NCI-H1930 (cell line): ENCODE measurements at places on chromosomes 4 and X.

DNA sequence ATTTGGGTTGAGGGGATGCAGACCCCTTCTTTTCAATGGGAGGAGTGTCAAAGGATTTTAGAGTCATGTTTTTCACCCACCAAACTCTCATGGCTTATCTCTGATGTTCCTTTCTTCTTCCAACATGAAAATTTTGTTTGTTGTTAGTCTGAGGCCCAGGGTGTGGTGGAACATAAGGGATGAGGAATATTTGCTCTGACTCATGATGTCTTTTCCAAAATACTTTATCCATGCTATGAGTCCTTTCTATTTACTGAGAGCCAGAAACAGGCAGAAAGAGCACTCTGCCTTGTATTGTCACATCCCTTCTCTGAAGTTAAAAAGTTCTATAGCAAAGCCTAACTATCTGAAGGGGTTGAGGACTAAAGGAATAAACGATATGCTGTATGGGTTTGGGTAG lies 61.6 kb upstream of the GYPA start:
- DNase-seq, result no peak

DNA sequence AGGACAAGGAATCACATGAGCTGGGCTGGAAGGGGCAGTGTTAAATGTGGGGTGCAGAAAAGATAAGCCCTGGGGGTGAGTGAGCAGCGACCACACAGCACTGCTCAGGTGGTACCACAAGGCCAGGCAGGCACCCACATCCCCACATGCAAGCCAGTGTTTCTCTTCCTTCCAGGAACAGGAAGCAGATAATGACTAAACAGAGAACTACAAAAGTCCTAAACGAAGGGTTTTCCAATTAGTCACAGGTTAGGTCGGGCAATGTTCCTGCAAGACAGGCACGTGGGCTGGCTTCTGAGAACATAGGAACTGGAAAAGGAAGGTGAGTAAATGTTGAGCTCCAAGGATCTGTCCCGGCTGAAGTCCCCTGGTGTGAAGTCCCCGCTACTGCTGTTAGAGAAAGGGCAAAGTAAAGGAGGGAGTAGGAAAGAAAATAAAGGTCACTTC lies 19.5 kb downstream of the RELL1 start:
- DNase-seq, result no peak

DNA sequence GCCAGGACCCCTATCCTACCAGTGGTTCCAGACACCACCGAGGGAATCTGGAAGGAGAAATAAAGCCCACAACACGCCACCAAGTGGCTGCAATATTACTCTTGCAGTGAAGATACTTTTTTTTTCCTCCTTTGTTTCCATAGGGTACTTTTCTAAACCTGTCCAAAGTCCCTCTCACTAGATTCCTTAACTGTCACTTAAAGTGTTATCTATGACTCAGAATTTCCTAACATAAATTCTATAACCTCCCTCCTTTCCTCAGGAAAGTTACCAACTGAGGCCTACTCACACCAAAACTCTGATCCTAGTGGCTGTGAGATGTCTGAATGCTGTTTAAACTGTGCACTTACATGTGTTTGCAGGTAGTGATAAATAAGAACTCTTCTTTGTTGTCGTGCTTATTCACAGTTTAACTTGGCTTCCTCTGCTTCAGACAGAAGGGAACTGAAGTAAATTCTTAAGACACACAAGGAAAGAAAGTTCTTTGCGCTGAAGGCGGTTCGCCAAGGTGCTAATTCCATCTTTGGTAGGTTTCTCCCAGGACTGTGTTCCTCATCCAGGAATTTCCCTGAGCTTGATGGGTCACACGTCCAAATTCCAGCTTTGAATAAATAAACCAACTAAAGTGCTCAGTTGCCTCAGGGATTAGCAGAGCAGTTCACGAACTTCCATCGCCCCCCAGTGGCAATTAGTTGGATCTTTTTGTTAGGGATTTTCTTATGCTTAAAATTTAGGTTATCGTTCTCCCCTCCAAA lies 10.7 kb upstream of the HCCS start:
- no peak for DNase-seq

DNA sequence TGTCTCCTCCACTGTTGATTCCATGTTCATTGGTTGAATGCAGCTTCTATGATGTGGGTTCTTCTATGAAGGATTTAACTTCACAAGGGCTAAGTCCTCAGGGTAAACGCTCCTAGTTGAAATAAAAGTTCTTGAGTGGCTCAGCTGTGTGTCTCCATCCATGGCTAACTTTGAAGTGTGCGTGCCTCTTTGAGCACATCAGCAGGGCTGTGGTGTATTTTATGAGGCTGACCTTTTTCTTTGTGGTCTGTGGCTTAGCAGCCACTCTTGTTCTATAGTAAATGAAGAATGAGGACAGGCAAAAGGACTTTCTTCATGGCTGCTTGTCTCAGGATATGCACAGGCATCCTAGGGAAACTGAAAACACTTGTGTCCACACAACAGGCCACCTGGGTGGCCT lies 88.5 kb downstream of the KIT start:
- DNase-seq, result no peak

GRCh38 chrX:12865359-12865758 lies 1.5 kb upstream of the TLR7 start:
- DNase-seq, result no peak

DNA sequence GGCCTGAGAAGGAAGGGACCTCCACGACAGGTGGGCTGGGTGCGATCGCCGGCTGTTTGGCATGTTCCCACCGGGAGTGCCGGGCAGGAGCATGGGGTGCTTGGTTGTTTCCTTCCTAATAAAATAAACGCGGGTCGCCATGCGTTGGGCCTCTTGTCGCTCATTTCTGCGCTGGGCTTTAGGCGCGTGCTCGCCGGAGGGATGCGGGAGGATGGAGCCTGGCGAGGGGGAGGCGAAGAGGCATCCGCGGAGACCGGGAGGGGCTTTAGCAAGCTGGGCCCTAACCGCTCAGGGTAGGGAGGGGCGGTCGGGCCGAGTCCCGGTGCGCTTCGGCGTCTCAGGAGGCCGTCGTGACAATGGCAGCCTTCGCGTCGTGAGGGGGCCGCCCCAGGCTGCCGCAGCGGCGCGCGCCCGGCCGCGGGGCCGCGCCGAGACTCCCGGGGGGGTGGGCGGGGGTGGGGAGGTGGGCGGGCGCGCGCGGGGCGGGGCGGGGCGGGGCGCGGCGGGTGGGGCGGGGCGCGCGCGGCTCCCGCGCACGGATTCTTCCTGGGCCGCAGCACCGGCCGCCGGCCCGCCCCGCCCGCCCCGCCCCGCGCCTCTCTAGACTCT lies 476 bp upstream of the GDI1 start:
- DNase-seq, result peak; percentile 21

GRCh38 chr4:26424153-26424552 lies 66.1 kb downstream of the CCKAR start:
- DNase-seq, result no peak

- no peak for DNase-seq
These were observed 174.0 kb downstream of the AFAP1 start for GRCh38 chr4:7765666-7766065.
